ENCODE measurements at places on chromosomes 7 and 10. TPM values are rescaled to one million over a fixed set of nuclear protein-coding genes. Genes with fewer than 3 reads are reported as not detected.
A peak's percentile ranks its signal among the peaks of the same experiment; 100 is the strongest.

- no peak for DNase-seq
Measured at GRCh38 chr7:12923971-12924370, 236.5 kb downstream of the ARL4A start.

- DNase-seq, result no peak
Measured at GRCh38 chr10:112394475-112394875, 20.6 kb downstream of the ACSL5 start.

KCNH2 gene
- total RNA-seq, result 8.0 TPM

- DNase-seq, result no peak
Measured at GRCh38 chr7:111866787-111867186, 304.5 kb upstream of the IMMP2L start.

DNA sequence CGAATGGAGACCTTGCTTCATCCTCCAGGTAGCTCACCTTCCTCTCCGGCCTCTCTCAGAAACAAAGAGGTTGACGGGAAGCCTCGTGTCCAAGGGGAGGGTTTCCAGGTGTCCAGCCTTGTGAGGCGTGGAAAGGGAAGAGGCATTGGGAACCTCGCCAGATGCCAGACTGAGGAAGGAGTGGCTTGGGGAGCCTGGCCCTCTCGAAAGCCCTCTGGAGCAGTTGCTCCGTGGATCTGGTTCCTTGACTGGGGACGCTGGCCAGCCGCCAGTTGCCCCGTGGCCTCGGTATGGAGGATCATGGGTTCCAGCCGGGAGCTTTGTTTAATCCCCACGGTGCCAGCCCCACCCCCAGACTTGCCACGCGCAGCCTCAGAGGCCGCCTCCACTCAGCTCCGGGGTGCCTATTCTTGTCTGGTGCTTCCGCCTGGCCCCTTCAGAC, 30.3 kb upstream of the SUN1 start:
- peak; percentile 77 for DNase-seq

HOGA1 gene
- not detected for total RNA-seq

DNA sequence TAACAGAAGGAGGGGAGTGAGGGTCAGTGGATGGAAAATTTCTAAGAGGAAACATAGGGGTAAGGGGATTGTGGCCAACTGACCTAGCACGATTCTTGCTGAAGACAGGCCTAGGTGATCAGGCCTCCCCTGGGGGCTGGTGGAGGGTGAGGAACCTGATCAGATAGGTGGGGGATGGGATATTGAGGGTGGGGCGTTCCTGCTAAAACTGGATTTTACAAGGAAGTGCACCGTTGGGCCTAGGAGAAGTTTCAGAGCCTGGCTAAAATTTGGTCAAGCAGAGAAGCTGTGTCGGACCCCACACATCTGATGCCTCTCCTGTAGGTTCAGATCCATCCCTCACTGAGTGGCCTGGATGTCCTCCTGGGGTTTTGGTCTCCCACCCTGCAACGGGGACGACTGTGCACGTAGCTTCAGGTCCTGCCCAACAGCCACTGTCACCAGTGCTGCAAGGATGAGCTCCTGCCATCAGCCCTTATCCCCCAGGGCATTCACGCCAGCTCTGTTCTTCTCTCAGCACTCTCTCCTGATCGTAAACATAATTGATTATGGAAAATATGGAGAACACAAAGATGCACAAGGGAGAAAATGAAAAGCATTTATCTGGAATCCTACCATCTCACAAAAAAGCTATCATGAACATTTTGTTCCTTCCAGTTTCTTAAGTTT, 89.9 kb downstream of the ADCY1 start:
- DNase-seq, result no peak

DNA sequence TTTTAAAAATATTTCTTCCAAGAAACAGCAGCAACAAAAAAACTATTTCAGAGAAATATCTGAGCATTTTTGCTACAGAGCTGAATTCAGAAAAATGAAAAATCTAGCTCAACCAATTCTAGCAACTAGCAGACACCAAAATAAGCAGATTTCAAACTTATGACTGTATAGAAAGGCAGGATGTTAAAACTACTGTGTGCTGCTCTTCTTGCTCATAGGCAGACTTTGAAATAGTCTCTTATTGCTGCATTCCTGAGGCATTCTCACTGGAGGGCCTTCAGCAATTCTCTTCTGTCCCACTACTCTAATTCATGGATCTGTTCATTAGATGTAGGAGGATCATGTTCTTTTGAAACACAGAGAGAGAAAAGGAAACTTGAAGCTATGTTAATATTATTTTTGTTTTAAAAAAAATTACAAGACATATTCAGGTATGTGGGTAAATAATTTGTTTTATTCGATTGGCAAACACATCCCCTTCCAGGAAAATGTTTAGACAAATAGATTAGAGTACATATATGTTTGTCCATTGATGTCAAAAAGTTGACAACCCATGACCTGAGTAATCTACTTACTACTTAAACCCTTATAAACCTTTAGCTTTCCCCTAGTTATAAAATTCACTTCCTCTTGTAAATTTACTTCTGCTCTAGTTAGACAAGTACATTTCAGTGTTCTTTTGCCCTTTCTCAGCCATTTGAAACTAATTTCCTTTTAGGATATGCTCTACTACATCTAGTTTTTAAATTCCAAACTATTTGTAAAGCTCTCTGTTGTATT, 428.2 kb upstream of the POT1 start:
- DNase-seq, result no peak

LLCFC1 gene
- not detected for total RNA-seq

GRCh38 chr10:28111712-28112111, 112.8 kb upstream of the ODAD2 start:
- DNase-seq, result no peak

DNA sequence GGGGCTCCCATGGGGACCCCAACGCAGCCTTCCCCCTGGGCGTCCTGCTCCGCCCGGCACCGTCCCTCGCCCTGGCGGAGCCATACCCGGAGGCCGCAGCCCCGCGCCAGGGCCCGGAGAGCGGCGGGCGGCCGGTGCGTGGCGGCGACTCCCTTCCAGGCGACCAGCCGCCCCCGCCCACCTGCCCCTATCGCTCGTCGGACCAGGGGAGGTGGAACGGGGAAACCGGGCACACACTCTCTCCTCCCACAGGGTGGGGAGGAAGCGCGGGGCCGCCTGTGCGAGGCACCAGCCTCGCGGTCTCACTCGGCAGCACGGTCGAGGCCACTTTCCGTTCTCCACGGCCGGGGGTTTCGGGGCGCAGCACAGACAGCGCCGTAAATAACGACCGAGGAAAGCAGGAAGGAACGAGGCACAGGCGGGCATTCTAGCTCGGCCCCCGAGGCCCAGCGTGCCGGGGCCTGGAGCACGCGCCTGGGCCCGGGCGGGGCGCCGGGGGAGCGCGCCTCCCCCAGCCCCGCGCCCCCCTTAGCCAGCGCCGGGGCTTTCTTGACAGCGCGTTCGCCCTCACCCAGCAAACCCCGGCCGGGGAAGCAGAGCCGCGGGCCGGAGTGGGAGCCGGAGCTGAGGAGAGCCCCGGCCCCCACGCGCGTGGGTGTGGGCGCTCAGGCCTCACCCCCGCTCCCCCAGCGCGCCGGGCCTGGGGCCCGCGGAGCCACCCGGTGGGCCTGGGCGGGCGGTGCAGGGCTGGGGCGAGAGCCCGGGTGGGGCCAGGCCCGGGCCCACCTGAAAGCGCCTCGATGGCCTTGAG, 936 bp downstream of the IGF2BP3 start:
- DNase-seq, result no peak

ASZ1 gene
- total RNA-seq, result not detected

GRCh38 chr10:18976696-18977251, 71.8 kb upstream of the MALRD1 start:
- no peak for DNase-seq

DNA sequence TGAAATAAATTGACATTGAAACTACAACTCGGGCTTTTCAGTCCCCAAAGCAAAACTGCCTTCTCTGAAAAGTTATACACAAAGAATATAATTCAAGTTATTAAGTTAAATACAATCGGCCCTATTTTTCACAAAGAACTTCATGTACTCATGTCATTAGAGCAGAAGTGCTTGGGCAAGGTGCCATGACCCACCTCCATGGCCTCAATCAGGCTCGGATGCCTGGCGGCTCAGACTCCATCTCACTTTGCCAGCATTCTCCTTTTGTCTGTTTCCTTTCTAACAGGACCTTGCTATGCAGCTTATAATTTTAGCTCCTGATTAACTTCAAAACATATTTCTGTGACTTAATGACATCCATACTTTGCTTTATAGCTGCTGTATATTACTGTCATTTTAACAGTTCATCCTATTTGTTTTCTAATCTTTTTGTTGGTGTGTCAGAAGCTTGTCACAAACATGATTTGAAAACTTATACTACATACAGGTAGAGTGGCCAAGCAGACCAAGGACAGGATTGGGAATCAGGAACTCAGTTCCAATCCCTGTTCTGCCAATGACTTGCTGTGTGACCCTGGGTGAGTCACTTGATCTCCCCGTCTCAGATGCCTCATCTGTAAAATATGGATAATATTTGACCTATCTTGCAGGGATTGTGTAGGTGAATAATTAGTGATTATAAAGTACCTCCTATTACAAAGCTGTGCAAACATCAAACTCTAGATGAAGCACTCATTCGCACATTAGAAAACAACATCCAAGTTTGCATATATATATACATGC, 60.8 kb upstream of the ITGA8 start:
- peak; percentile 47 for DNase-seq

DNA sequence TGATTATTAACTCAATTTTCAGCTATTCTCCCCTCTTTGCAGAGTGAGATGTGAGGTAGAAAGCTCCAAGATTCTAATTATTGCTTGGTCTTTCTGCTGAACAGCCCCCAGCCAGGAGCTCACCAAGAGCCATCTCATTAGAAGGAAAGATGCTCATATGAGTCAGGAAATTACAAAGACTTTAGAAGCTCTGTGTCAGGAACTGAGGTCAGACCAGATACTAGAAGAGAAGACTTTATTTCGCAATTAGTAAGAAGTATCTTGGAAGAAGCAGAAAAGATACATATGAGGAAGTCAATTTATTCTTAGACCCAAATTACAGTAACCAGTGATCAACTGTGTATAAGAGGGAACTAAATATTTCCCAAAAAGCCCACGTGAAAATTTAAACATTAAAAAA, 626.9 kb downstream of the ZWINT start:
- DNase-seq, result no peak

DNA sequence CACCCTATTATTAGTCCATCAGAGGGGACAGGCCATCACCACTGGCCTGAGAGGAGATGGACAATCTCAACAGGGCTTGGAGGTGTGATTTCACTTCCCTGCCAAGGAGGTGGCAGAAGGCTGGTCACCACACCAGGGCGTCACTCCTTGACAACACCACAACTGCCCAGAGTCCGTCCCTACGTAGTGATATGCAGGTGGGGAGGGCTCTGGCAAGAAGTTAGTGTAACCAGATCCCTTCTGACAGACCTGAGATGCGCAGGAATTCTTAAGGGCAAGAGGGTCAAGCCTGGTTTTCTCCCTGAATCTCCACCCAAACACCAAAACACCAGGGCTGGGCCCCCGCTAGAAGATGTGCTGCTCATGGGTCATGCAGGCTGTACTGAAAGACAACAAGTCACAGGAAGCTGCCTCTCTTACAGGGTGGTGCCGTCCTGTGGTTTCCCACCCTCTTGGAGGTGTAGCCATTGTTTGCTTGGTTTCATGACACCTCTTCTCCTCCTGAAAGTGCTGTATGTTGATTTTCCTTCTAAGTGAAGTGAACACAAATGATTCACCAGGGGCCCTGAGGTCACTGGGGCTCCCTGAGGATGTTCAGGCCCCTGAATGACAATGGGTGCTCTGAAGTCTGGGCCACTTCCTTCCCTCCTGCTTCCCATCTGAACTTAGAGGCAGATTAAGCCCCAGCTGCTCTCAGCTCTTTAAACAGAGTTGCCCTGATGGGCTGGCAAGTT, 27.1 kb downstream of the ATXN7L1 start:
- DNase-seq, result no peak

- no peak for DNase-seq
Measured at GRCh38 chr10:63421591-63421990, 44.2 kb downstream of the JMJD1C start.

FGL2 gene
- 8.3 TPM for total RNA-seq
